Cardiac septum (tissue), 1 donor: ENCODE measurements at places on chromosomes 12 and 14. TPM values are rescaled to one million over a fixed set of nuclear protein-coding genes. Genes with fewer than 3 reads are reported as not detected.

OVCH1 gene
- not detected for total RNA-seq

PLEKHG7 gene
- total RNA-seq, result not detected

AQP2 gene
- total RNA-seq, result not detected

TDRD9 gene
- 3.3 TPM for total RNA-seq

E2F7 gene
- 0.62 TPM for total RNA-seq

ETFBKMT gene
- 5.7 TPM for total RNA-seq

KLRF2 gene
- not detected for total RNA-seq

VDR gene
- 1.3 TPM for total RNA-seq

ABHD12B gene
- total RNA-seq, result not detected

HOTAIR gene
- not detected for total RNA-seq

GALNT4 gene
- total RNA-seq, result 2.0 TPM

GRCh38 chr14:105974902-105975301, 448.5 kb downstream of the TMEM121 start:
- no peak for DNase-seq

- DNase-seq, result no peak
These were observed 3.3 kb upstream of the ING4 start for GRCh38 chr12:6666211-6666610.

GRCh38 chr14:20247646-20248246, 8.7 kb downstream of the OR11H4 start:
- DNase-seq, result no peak

GRCh38 chr12:45987340-45987727, 3.0 kb downstream of the SCAF11 start:
- DNase-seq, result no peak

- no peak for DNase-seq
These were observed 309.9 kb downstream of the BCL11B start for GRCh38 chr14:98962118-98962517.

- no peak for DNase-seq
These were observed 457.7 kb upstream of the PDE3A start for GRCh38 chr12:19910681-19911080.

DNA sequence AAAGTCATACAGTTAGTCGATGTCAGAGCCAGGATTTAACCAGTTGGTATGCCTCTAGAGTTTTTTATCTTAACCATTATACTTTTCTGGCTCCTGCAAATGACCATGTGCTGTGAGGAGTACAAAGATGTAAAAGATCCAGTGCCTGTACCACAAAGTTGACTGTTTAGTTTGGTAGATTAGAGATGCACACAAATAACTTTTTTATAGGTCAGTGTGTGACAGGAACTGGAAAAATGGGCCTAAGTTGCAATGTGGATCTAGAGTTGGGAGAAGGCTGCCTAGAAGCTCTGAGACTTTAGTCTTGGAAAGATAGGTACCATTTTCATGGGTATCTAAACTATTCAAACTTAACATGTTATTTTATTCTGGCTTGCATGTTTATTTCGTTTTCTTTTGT, 32.8 kb upstream of the PPM1H start:
- DNase-seq, result no peak

DNA sequence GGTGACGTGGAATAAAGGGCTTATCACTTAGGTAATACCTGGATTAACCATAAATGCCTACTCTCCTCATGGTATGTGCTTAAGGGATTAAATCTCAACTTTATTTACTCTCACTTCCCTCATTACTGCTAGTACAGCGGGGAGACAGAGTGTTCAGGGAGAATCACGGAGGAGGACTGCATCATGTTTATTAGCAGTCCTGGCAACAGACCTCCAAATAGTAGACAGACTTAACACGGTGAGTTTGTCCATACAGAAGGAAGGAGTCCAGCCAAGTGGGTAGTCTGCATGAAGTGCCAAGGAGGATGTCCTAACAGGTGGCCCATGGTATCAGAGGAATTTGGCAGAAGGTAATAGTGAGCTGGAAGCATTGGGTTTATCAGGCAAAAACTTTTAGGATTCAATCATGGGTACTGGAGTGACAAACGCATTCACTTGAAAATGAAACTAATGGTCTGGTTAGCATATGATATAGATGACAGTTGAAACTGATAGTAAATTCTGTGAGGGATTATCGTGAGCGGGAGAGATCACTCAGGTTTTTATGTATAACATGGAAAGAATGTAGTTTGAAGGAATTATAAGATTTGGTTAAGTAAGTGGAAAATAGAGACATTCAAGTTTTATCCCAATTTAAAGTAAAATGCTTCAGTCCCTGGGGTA, 471.8 kb downstream of the TMEM117 start:
- DNase-seq, result no peak

- no peak for DNase-seq
These were observed 59.6 kb upstream of the ACTN1 start for GRCh38 chr14:69038455-69039287.

DNA sequence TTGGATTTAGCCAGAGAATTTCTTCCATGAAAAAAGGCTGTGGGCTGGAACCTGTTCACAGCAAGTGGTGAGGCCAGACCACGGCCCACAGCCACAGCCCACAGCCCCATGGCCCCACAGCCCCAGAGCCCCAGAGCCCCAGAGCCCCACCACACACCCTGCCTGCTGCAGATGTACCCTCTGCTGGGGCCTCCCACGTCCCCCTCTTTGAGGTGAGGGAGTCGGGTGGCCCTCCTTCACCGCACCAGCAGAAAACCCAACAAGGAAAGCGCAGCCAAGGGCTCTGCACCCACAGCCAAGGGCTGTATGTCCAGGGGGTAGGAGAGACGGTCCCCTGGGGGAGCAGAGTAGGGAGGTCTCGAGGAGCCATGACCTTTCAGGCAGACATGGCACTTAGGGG, 327.5 kb upstream of the DIO3 start:
- DNase-seq, result no peak

- no peak for DNase-seq
These were observed 650 bp downstream of the LLPH start for GRCh38 chr12:66129934-66130266.

GRCh38 chr12:58363971-58364370, 422.6 kb downstream of the ATP23 start:
- no peak for DNase-seq

DNA sequence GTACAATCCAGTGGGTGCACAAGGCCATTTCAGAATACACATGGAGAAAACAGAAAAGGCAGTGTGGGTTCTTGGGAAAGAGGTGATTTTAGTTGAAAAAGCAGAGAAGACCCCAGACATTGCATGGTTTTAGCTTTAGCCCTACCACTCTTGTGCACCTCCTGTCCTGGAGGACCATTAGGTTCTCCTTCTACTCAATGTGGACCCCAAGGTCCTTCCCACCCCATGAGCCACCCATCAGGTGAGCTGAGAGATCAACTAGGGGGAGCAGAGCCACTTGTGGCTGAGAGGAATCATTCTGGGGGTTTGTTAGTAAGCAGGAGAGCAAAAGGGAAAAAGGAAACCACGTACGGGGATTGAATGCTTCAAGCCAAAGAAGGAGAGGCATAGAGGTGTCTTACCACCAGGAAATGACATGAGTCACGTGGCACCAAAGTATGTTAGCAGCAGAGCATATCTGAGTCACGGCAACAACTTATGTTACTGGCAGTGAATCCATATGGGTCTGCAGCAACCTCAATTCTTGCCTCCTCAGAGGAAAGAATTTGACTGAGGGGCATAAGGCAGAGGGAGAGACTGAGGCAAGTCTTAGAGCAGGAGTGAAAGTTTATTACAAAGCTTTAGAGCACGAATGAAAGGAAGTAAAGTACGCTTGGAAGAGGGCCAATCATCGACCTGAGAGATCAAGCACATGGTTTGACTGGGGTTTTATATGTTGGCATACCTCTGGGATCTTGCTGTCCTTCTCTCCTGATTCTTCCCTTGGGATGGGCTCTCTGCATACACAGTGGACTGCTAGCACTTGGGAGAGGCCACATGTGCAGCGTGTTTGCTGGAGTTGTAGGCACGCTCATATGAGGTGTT, 73.9 kb downstream of the HSD17B6 start:
- DNase-seq, result no peak

- no peak for DNase-seq
These were observed 9.2 kb upstream of the IKZF4 start for GRCh38 chr12:56011509-56012090.

- DNase-seq, result no peak
These were observed 116.1 kb upstream of the FUT8 start for GRCh38 chr14:65296402-65296801.

- DNase-seq, result peak; percentile 74
These were observed at the start of gene CACNA2D4 for GRCh38 chr12:1918081-1918883. Gene CACNA2D4, minus strand, starts transcription at chr12:1918652. Its CDS starts 179 bp downstream, at chr12:1918473.
